Psoas muscle (tissue), 8 donors: ENCODE measurements at places on chromosomes 2 and 18.

DNA sequence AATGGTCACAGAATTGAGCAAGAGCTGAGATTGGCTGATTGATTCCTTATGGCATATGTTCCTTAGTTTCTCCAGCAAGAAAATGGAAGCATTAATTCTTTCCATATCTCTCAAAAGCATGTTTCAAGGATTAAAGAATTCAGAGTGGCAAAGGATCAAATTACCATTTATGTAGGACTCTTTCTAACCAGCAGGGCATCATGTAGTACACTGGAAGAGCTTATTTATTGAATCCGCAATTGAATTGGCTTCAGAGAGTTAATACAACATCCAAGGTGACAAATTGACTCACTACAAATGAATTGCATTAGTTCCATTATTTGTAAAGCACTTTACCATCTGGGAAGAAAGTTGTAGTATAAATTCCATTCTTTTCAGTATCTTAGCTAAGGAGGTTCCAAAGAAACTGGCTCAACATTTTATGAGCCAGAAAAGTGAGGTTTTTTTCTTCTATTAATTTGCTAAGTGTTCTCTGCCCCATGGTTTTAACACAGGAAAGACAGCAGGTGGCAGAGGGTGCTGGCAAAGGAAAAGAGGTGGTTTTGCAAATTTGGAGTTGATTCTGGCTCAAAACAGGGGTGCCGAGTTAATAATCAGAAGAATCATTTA lies 409.9 kb downstream of the MTX2 start:
- no peak for DNase-seq

DNA sequence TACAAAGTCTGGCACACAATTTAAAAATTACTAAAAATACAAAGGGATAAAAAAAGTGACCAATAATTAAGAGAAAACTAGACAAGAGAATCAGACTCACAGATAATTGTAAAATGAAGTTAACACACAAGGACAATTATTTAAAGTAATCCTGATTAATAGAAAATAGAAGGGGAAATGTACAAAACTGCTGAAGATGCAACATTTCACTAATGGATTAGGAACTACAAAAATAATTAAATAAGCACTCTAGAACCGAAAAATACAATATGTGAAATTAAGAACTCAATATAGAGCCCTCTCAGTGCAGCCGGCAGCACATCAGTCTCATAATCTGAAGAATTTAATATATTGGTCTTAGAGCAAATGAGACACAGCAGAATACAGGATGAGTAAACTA lies 24.6 kb downstream of the HYCC2 start:
- DNase-seq, result no peak

DNA sequence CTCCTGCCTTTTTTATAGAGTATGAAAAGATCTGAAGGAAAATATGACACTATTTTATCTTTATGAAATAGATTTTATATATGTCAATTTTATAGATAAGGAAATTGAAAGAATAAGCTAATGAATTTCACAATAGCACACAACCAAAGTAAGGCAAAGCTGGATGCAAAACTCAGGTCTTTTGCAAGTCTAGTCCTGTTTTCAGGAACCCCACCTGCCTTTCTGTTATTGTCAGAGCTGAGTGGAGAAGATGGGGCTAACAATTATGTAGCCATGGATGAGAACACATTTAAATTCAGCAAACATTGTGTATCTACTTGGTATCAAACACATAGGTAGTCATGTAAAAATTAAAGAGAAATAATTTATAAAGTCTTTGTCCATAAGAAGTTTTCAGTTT lies 161.5 kb upstream of the ZEB2 start:
- DNase-seq, result no peak

DNA sequence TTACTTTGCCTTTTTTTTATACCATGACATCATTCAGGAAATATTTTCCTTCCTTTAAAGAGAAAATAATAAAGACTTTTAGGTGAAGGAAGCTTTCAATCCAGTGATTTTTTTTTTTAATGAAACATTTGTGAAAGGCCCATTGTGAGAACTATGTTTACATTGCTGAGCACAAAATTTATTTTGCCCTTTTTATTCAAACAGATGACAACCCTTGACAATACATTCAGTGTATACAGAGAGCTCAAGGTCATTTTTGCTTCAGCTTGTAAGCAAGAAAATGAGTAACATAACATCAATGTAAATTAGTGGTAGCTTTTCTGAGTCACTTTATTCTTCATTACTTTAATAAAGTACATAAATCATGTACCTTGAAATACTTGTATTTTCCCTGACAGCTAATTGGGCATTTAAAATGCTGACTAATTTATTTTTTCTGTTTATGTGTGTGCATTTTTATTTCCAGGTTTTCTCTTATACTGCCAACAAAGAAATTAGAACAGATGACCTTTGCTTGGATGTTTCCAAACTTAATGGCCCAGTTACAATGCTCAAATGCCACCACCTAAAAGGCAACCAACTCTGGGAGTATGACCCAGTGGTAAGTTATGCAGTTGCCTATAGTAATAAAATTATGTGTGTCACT lies 121.6 kb downstream of the GALNT1 start:
- DNase-seq, result no peak

- DNase-seq, result no peak
These were observed 13.9 kb downstream of the CNDP2 start for GRCh38 chr18:74509856-74510769.

DNA sequence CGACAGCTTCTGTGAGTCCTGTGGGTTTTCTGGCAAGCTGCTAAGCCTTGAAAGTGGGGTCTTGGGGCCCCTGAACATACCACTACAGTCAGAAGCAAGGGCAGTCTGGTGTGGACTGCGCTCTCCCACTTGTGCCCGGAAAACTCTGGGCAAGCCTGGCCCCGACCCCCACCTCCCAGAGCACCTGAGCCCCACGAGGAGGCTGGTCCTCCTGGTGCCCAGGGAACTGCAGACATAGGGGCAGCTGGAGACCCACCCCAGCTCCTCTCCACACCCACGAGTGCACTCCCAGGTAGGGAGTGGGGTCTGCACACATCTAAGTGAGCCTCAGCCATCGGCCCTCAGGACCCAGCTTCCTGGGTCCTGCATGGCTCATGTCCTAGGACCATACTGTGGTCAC lies 16.2 kb upstream of the GPC1 start:
- DNase-seq, result no peak

DNA sequence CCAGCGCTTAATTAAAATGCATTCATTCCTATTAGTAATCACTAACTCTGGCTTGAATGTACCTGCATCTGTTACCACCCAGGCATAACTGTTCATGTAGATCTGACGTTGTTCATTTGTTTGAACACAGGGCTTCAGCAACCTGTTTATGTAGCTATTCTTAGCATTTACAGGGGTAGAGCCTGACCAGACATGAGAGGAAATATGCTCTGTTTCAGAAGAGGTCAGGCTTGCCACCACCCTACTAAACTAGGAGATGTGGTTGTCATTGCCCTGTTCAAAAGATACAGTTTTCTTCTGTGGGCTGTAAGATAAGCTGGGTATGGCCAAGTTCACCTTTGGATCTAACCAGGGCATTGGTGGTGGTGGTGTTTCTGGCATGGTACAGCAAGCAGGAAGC lies 8.8 kb downstream of the MGAT5 start:
- DNase-seq, result no peak
